ENCODE measurements at places on chromosomes 13 and 19.

GRCh38 chr13:33490461-33491327 is 205.1 kb upstream of the STARD13 start:
- peak; percentile 23 for DNase-seq

- no peak for DNase-seq
Observed at GRCh38 chr19:43126720-43127119, 44.2 kb upstream of the PSG2 start.

DNA sequence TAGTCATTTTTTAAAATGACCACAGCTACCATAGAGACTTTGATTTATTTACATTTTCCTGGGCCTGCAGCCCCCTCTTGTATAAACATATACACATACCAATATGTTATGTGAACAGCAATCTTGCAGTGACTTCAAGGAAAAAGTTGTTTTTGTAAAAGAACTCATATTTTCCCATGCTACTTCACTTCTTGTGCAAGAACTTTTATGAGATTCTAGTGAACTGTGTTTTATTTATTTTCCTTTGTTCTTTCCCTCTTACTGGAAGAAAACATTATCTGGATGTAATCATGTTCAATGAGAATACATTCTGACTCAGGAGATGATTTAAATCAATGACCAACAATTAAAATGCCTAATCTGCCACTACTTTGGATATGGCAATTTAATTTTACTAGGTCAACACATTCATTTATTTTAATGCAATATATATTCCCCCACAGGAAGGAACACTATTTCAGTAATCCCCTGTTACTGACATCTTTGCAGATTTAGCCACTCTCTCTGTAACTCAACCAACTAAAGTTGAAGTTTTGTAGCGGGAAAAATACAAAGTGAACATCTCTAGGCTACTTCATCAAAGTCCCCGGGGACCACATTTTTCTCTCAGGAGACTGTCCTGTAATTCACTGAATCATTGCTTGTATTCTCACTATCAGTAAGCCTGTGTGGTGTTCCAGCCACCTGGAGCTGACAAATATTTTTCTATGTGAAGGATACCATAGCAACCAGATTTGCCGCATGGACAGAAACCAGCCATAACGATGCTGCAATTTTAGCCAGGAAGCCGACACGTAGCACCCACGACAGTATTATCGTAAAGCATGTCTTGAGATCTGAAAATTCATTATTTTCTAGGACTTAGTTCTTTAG is 90.5 kb downstream of the STARD13 start:
- DNase-seq: peak; percentile 44

DNA sequence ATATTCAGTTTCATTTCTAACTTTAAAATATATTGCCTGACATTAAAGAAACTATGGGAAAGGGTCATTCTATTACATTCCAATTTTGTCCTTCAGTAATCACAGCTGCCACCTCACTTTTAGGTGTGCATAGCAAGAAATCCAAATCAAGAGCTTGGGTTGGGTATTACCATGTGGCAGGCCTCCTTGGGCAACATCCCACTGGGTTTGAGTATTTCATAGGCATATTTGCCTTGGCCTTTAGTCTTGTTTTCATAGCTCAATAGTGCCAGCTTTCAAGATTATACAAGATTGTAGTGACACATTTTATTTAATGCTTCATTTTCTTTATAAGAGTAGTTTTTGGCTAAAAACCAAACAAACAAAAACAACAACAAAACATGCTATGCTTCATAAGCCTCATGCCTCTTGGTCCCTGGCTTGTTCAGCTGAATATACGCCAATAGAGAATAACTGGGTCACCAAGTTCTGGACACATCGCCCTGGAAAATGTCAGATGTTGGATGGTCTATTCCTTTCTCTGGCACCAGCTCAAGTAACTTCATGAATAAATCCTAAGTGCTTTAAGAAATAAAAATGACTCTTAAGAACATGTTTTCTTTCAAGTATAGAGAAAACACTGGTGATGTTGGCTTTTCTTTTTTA is 167.4 kb upstream of the STARD13 start:
- no peak for DNase-seq

- DNase-seq: no peak
Observed at GRCh38 chr19:11284515-11284914, 11.4 kb upstream of the TSPAN16 start.

Data from SK-N-DZ (cell line).